Tibial nerve (tissue), 4 donors: ENCODE measurements at places on chromosomes 3 and 15.

DNA sequence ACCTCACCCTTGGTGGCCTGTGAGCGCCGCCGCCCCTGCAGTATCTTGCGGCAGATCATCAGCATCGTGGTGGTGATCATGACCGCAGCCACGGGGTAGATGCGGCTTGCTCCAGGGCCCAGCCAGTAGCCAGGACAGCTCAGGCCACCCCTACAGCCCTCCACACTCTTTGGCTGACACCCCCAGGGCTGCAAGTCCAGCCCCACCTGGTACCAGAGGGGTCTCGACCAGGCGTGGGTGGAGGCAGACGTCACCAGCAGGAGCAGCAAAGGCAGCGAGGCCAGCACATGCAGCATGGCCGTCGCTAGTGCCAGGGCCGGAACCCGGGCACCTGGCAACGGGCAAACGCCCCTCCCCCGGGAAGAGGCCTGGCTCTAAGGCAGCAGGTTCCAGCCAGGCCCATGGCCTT lies at the start of gene TMEM89:
TSS of gene TMEM89 (minus strand) at position 309 of the 409 bp plus-strand sequence. CDS start at position 296, 13 bp downstream.
- H3K4me3 ChIP-seq = no peak within 1 kb of the TSS
- H3K4me1 ChIP-seq = no peaks in the 10 kb centered on the region
- no peak within 1 kb of the TSS for H3K27ac ChIP-seq
- no peaks in the 10 kb centered on the region for H3K27me3 ChIP-seq
- no peak for DNase-seq

DNA sequence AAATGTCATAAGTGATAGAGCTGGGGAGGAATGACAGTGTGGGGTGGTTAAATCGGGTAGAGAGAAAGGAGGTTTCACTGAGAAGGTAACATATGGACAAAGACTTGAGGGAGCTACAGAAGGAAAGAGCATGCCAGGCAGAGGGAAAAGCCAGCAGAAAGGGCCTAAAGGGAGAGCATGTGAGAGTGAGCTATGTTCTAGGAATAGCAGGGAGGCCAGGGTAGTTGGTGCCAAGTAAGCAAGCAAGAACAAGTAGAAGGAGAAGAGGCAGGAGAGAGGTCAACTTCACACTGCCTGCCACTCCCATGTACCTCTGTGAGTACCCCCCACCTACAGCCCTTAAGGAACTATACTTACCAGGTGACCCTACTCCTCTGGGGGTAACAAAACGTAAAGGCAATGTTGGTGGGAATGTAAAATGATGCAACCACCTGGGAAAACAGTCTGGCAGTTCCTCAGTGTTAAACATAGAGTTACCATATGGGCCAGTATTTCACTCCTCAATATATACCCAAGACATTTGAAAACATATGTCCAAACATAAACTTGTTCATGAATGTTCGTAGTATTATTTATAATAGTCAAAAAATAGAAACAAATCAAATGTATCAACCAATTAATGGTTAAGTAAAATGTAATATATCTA lies 67.6 kb downstream of the SFMBT1 start:
- H3K27ac ChIP-seq = no peak overlapping the region
- no peaks in the 10 kb centered on the region for H3K4me1 ChIP-seq
- no peak overlapping the region for H3K4me3 ChIP-seq
- H3K36me3 ChIP-seq = no peaks in the 10 kb centered on the region
- no peak for DNase-seq

DNA sequence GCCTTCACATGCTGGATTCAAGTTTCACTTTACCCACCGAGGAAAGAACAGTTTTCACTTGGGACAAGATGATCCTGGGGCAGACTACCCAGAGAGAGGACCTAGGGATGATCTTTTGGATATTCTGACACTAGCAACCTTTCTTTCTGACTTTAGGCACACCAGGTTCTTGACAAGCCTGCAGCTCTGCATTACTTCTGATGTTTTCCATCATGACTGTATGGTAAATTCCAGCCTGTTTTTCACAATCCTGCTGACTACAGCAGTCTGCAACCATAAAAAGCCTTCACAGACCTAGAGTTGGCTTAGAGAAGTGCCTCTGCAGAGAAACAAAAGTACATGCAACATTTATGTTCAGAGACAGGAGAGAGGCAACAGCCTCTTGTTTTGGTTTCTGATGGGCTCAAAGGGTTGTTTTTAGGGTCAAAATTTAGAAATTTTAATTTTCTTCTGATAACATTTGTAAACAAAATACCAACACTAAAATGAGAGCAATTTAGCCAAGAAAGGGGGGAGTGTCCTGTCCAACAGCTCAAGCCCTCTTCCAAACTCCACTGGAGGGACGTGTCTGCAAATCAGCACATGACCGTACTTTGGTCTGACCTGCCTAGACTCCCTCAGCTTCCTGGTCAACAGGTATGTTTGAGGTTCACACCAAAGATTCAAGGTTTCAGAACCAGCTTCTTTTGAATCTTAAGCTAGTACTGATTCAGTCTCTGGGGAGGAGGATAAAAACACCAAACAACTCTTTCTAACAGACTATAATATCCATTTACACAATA lies 799 bp downstream of the ABI3BP start:
- peak overlapping the region; percentile 56 for H3K27ac ChIP-seq
- H3K27me3 ChIP-seq = no peaks in the 10 kb centered on the region
- no peak for DNase-seq
- H3K36me3 ChIP-seq = no peaks in the 10 kb centered on the region

DNA sequence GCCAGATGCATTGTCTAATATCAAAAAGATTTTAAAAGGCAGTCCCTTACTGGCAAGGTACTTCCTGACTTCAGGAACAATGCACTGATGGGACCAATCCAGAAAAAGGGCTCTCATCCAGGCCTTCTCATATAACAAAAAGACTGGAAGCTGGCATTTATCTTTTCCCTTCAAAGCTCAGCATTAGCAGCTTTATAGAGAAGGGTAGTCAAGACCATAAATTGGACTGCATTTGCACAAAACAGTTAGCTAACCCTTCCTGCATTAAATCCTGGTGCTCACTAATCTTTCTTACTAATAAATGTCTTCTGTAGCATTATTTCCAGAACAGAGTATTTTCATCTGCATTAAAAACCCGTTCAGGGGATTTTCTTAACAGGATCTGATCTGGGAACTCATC lies 46.0 kb upstream of the NEK10 start:
- H3K27ac ChIP-seq = no peak overlapping the region
- H3K4me1 ChIP-seq = no peaks in the 10 kb centered on the region
- no peak overlapping the region for H3K4me3 ChIP-seq
- DNase-seq = no peak
- H3K36me3 ChIP-seq = no peaks in the 10 kb centered on the region

GRCh38 chr3:140204271-140204984 lies 269.4 kb downstream of the CLSTN2 start:
- no peak overlapping the region for H3K4me3 ChIP-seq

DNA sequence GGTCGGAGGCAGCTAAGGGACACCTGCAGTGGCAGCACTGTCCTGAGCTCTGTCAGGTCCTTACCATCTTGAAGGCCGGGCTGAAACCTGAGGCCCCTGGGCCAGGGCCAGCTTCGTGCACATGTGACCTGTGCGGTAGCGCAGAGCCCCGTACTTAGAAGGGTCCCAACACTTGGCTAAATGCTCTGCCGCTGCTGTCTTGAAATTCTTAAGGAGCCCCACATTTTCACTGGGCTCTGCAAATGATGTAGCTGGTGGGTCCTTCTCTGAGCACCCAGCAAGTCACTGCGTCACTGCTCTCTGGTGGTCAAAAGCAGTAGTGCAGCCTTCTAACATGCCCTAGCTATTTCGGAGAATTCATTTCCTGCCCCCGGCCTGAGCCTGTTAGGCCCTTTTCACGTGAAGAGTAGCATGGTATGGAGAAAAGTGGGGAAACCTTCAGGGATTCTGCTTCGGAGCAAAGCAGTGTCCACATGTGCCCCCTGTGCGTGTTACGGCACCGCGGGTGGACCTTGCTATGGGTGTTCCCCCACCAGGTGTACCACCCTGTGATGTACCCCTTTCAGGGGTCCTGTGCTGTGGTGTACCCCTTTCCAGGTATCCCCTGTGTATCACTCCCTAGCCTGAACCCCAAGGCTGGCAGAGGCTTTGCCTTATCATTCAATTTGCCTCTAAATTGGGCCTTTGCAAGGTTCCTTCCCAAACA lies 79.7 kb downstream of the TMEM266 start:
- DNase-seq = peak; percentile 89
- H3K27ac ChIP-seq = no peak overlapping the region
- H3K27me3 ChIP-seq = no peaks in the 10 kb centered on the region
- no peak overlapping the region for H3K4me3 ChIP-seq
- no peaks in the 10 kb centered on the region for H3K4me1 ChIP-seq

DNA sequence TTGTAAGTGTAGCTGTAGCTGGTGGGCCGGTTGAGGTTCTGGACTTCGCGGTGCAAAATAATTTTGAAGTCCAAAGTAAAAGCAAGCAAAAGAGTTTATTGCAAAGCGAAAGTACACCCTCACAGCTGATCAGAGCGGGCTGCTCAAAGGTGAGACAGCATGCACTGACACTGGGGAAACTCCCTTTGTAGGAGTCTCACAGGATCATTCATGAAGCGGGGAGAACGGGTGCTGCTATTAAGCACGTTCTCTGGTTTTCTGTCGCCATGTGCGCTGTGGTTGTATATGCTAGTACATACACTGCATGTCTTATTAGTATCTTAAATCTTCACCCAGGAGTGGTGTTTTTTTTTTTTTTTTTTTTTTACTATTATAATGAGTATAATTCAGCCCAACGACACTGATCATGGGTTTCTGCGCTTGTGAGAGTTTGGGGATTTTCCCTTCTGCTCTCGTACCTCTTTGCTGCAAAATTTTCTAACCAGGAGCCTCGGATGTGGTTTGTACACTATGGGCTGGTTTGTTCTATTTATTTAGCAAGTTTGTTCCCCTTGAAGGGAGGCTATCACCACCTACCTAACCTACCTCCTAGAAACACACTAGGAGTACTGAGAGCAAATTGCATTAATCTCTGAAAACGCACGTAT lies 1.4 kb upstream of the AP4E1 start:
- peak overlapping the region; percentile 97 for H3K4me3 ChIP-seq
- peak overlapping the region; percentile 87 for H3K27ac ChIP-seq
- no peaks in the 10 kb centered on the region for H3K36me3 ChIP-seq
- peaks cover 30% of the 10 kb centered on the region for H3K4me1 ChIP-seq

DNA sequence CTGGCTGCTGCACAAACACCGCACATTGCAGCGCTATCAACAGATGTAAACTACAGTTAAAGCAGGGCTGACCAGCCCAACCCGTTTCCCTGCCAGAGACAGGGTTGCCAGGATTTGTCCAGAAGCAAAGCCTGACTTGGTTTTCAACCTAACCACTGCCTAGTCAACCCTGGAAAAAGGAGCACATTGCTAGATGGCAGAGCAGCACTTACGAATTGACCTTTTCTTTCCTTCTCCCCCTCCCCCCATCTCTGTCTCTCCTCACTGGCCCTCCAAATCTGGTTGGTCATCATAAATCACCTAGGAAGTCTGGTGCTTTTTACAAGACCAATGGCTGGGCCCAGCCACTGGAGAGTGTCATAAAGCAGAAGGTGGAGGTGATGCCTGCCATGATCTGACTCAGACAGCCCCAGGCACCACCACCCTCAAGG lies 51.3 kb downstream of the ABCC5 start:
- DNase-seq = no peak
- H3K27me3 ChIP-seq = no peaks in the 10 kb centered on the region
- no peak overlapping the region for H3K4me3 ChIP-seq

GRCh38 chr3:66021731-66022131 lies 17.0 kb downstream of the MAGI1 start:
- H3K27me3 ChIP-seq = no peaks in the 10 kb centered on the region
- no peaks in the 10 kb centered on the region for H3K36me3 ChIP-seq
- no peak overlapping the region for H3K4me3 ChIP-seq
- no peak overlapping the region for H3K27ac ChIP-seq

GRCh38 chr3:99118381-99118780 lies 216.9 kb upstream of the DCBLD2 start:
- no peaks in the 10 kb centered on the region for H3K36me3 ChIP-seq
- H3K4me1 ChIP-seq = no peaks in the 10 kb centered on the region
- H3K27ac ChIP-seq = no peak overlapping the region

DNA sequence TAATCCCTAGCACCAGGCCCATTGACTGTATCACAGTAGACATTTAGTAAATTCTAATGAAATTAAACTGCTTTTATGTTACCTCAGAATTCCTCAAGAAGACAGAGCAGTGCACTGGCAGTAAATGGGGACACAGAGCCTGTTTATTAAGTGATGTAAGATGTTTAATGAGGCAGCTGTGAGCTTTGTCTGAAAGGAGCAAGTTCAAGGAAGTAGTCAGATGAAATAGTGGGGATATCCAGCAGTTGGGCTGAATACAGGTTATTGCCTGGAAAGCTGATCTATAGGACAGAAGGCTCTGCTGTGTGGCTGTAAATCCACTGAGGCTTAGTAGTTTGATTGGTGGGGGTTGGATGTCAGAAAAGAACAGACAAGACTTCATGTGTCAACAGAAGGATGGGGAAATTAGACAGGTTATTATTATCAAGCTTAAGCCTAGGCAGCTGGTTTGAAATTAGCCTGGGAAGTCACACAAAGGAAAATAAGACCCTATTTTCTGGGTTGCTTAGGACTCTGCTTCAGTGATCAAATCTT lies 62.2 kb downstream of the PFN2 start:
- no peaks in the 10 kb centered on the region for H3K36me3 ChIP-seq
- no peak for DNase-seq
- H3K27me3 ChIP-seq = no peaks in the 10 kb centered on the region
- H3K4me3 ChIP-seq = no peak overlapping the region
- no peaks in the 10 kb centered on the region for H3K4me1 ChIP-seq

- H3K27ac ChIP-seq = no peak overlapping the region
- H3K36me3 ChIP-seq = no peaks in the 10 kb centered on the region
- H3K4me1 ChIP-seq = no peaks in the 10 kb centered on the region
- DNase-seq = no peak
Measured at GRCh38 chr3:183208260-183208659, 44.8 kb upstream of the B3GNT5 start.

DNA sequence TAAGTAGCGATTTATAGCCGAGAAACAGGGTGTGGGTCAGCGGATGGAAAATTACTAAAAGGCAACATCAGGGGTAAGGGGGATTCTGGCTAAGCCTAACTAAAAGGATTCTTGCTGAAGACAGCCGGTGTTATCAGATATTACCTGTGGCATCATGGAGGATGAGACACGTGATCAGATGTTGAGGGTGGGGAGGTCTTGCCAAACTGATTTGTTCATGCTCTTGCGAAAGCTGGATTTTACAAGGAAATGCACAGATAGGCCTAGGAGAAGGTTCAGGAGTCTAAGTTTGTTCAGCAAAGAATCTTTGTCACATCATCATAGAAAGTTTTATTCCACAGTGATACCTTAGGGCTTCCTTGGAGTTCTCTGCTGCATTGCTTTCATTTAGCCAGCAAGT lies 396.8 kb upstream of the TBL1XR1 start:
- no peaks in the 10 kb centered on the region for H3K36me3 ChIP-seq
- no peaks in the 10 kb centered on the region for H3K27me3 ChIP-seq
- no peak overlapping the region for H3K27ac ChIP-seq
- H3K4me1 ChIP-seq = peaks cover 31% of the 10 kb centered on the region
- DNase-seq = no peak
- H3K4me3 ChIP-seq = no peak overlapping the region

GRCh38 chr3:38070013-38070412 lies 31.0 kb downstream of the DLEC1 start:
- no peak overlapping the region for H3K27ac ChIP-seq
- no peaks in the 10 kb centered on the region for H3K4me1 ChIP-seq
- no peak for DNase-seq

DNA sequence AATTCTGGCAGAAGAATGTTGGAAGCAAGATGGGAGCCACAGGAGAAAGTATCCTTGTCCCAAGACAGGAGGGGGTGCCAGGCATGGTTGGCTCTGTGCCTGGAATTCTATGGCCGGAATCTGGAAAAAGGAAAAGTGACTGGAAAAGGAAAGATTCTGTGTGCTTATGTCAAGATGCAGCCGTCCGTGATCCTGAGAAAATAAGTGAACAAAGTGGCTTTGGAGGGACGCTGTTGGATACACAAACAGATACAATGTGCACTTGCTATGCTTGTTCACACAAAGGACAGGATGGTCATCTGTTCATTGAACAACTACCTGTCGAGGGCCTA lies 28.5 kb upstream of the MUC20 start:
- no peaks in the 10 kb centered on the region for H3K27me3 ChIP-seq
- no peak for DNase-seq
- no peak overlapping the region for H3K27ac ChIP-seq
- H3K4me1 ChIP-seq = no peaks in the 10 kb centered on the region
- no peak overlapping the region for H3K4me3 ChIP-seq
